Sigmoid colon (tissue), 7 donors: ENCODE measurements at places on chromosomes 7 and 10. TPM values are rescaled to one million over a fixed set of nuclear protein-coding genes. Genes with fewer than 3 reads are reported as not detected.

The OPTN gene
- 63.7 TPM for total RNA-seq

The ARMC3 gene
- not detected for total RNA-seq

The CALML5 gene
- not detected for total RNA-seq

- DNase-seq, result no peak
- no peaks in the 10 kb centered on the region for H3K36me3 ChIP-seq
Measured at GRCh38 chr10:70504521-70505358, 26.2 kb downstream of the PALD1 start.

DNA sequence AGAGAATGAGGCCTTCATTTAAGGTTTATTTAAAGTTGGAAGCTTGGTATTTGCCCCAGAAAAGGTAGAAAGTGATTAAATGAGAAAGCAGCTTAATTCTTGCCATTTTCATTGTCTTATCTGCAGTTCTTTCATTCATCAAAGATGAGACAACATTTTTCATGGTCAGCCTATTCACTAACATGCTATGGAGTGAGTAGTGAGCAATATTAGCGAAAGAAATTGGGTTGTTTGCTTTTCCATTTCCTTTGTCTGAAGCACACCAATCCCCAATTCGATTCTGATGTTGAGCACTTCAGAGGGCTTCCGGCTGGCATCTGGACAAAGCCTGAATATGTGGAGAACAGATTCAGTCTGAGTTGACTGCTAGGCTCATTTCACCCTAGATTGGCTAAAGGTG is 317.2 kb downstream of the BBS9 start:
- H3K4me3 ChIP-seq, result no peak overlapping the region
- no peak overlapping the region for H3K27ac ChIP-seq
- DNase-seq, result no peak
- H3K4me1 ChIP-seq, result peaks cover 4% of the 10 kb centered on the region

DNA sequence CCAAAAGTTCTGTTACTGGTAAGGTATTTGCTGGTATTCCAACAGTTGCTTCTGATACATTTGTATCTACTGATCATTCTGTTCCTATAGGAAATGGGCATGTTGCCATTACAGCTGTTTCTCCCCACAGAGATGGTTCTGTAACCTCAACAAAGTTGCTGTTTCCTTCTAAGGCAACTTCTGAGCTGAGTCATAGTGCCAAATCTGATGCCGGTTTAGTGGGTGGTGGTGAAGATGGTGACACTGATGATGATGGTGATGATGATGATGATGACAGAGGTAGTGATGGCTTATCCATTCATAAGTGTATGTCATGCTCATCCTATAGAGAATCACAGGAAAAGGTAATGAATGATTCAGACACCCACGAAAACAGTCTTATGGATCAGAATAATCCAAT is 131.0 kb downstream of the AASS start:
- no peaks in the 10 kb centered on the region for H3K27me3 ChIP-seq
- no peak overlapping the region for H3K27ac ChIP-seq
- DNase-seq, result no peak
- H3K36me3 ChIP-seq, result no peaks in the 10 kb centered on the region

- H3K36me3 ChIP-seq, result no peaks in the 10 kb centered on the region
- no peaks in the 10 kb centered on the region for H3K27me3 ChIP-seq
- H3K27ac ChIP-seq, result no peak overlapping the region
- no peak overlapping the region for H3K4me3 ChIP-seq
- H3K4me1 ChIP-seq, result peaks cover 12% of the 10 kb centered on the region
- no peak for DNase-seq
Measured at GRCh38 chr7:22935269-22935668, 78.7 kb downstream of the HYCC1 start.
